NCI-H1417 treated with DMSO at 0.1 percent for 48 hours (cell line): ENCODE measurements at places on chromosomes 1 and 21.

DNA sequence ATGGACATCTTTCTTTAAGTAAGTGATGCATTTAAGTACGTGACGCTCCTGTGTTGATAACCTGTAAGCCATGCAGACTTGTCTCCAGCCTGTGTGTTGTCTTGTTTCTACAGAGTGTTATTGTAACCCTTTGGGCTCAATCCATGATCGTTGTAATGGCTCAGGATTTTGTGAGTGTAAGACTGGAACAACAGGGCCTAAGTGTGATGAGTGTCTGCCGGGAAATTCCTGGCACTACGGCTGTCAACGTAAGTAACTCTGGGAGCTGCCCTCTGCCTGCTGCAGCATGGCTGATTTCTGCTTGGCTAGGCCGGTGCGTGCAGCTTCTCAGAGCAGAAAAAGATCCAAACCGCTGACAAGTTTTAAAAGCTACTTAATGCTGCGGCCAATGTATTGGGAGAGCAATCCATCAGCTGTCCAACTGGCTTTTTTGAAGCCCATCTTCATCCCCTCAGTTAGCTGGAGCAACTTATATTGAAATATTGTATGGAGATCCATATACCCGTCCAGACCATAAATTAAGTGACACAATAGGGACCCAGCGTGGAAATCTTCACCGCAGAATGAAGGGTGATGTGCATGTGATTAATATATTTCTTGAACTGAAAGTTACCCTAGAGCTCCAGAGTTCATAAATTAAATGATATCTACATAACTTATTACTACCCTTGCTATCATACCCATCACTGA, 295.9 kb downstream of the NTNG1 start:
- no peak for DNase-seq

- DNase-seq: no peak
Observed at GRCh38 chr1:59688976-59689375, 125.8 kb upstream of the HOOK1 start.

DNA sequence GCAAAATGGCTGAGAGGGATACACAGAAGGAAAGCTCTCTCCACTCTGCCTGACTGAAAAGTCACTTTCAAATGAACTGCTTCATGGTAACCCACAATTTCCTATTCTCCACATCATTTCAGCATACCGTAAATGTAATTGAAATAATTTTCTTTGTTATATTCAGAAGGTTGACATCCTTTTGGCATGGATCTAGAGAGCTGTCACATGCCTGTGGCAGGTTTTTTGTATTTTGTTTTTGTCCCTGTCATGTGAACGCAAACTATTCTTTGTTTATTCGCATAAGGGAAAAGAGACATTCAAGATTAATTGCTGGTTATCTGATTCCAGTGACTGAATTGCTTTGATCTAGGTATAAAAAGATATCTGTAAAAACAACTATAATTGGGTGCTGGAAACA, 1808.1 kb downstream of the NCAM2 start:
- no peak for DNase-seq

- no peak for DNase-seq
Observed at GRCh38 chr1:171654942-171655745, 2.7 kb upstream of the MYOC start.

- DNase-seq: no peak
Observed at GRCh38 chr1:94084547-94084946, 36.4 kb downstream of the ABCA4 start.

DNA sequence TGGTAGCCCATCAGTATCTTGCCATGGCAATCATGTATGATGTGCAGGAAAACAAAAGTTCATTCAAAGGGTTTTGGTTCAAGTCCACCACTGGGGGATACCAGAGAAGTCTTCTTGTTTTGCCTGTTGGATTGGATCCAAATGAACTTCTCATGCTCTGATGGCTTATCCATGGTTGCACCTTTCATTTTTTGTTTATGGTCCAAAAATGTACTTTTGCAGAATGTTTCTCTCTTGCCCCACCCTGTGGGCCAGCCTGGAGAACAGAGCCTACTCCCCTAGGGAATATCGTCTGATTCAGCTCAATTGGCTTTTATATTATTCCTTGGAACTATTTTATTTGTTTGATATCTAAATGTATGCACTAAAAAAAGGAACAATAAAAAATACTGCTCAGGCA, 20.1 kb upstream of the CLCA1 start:
- DNase-seq: no peak

- DNase-seq: no peak
Observed at GRCh38 chr1:46673749-46674182, 2.1 kb downstream of the TEX38 start.
